ENCODE measurements at places on chromosomes 12 and 14.

GRCh38 chr12:66052988-66053615 is 77.4 kb downstream of the LLPH start:
- no peak for DNase-seq

- no peak for DNase-seq
Observed at GRCh38 chr12:21026302-21026701, 104.7 kb upstream of the SLCO1B1 start.

GRCh38 chr12:27535318-27535717 is 11.3 kb downstream of the PPFIBP1 start:
- DNase-seq, result no peak

- DNase-seq, result no peak
Observed at GRCh38 chr14:31777312-31777711, 216.1 kb downstream of the NUBPL start.

GRCh38 chr12:8033153-8034044 is 883 bp downstream of the FOXJ2 start:
- peak; percentile 67 for DNase-seq

GRCh38 chr14:93716002-93716745 is 72.1 kb downstream of the PRIMA1 start:
- no peak for DNase-seq

DNA sequence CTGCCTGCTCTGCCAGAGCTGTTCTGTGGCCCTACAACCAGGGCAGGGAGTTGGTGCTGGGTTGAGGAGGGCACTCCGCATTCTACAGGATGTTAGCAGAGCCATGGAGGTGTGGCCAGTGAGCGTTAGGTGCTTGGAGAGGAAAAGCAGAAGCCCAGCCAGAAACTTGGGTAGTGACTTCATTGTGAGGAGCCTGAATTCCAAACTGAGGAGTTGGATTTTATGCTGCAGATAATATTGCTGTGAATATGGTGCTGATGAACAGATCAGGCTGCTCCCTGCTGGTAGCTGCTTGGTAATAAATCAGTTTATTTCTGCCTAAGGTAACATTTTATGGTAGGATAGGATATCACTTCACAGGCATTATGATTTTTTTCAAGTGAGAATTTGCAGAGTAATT is 7.1 kb upstream of the CCDC175 start:
- no peak for DNase-seq

DNA sequence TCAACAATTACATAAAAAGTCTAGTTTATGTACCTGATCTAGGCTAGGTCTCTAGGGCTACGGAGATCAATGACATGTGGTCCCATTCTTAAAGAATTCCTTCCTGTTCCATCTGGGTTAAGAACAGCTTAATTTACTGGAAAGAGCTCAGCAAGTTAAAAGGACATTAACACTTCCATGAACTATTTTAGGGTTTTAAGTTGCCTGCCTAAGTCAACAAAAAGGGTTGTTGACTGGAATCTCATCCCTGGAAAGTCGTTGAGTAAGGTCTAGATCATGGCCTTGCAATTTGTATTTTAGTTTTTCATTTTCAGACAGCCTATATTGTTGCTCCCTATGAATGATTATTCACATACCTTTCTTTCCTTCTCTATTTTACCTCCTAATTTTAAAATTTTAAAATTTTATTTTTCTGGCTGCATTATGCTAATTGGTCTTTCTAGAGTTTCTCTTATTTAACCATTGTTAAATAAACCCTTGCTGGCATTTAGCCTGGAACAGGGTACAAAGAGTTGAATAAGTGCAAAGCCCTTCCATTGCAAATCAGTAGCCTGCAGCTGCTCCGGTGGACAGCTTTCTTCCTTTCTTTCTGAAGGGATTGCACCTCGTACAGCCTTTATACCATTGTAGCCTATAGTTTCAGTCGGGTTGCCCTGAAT is 66.3 kb downstream of the VRK1 start:
- DNase-seq, result no peak

DNA sequence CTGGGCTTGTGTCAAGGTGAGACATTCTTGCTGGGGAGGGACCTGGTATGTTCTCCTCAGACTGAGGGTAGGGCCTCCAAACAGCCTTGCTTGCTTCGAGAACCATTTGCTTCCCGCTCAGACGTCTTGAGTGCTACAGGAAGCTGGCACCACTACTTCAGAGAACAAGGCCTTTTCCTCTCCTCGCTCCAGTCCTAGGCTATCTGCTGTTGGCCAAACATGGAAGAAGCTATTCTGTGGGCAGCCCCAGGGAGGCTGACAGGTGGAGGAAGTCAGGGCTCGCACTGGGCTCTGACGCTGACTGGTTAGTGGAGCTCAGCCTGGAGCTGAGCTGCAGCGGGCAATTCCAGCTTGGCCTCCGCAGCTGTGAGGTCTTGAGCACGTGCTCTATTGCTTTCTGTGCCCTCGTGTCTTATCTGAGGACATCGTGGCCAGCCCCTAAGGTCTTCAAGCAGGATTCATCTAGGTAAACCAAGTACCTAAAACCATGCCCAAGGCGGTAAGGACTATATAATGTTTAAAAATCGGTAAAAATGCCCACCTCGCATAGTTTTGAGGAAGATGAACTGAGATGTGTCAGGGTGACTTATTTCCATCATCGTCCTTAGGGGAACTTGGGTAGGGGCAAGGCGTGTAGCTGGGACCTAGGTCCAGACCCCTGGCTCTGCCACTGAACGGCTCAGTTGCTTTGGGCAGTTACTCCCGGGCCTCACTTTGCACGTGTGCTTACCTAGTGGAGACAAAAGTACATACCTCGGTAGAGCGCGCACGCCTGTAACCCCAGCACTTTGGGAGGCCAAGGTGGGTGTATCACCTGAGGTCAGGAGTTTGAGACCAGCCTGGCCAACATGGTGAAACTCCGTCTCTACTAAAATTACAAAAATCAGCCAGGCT is 4.3 kb downstream of the GAPDH start:
- DNase-seq, result peak; percentile 67

- no peak for DNase-seq
Observed at GRCh38 chr14:83960832-83961512, 1569.0 kb upstream of the FLRT2 start.

- DNase-seq, result no peak
Observed at GRCh38 chr12:57430112-57430930, 522 bp downstream of the R3HDM2 start.

- DNase-seq, result peak; percentile 57
Observed at GRCh38 chr14:61478971-61479473, 157.6 kb downstream of the PRKCH start.

GRCh38 chr12:117046425-117046824 is 52.8 kb downstream of the TESC start:
- no peak for DNase-seq

DNA sequence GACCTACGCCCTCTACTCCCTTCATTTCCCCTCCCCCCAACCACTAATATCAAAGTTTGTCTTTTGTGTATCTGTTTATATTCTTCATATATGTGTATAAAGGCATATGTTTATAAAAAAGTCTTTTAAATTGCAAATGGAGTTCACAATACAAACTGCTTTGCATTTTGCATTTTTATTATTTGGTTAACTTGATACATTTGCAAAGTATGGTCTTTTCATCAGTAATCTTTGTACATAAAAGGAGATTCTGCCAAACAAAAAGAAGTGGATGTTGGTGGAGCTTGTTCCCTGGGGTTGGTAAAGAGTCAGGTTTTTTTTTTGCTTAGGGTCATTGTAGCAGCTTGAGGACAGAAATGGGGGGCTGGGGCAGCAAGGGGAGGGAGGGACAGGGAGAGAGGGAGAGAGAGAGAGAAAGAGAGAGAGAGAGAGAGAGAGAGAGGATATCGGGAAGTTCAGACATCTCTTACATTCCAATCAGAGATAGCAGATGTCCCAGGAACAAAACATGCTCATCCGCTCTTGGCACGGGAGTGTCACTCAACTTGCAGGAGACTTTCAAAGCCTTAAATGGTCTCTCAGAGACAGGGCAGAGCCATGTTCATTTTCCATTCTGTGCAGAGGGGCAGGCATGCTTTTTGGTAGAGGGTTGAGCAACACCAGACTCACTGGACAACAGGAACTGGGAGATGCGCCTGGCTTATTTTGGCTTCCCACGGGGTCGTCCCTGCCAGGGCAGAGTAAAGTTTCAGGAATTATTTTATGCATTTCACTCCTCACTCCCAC is 44.8 kb upstream of the TBX5 start:
- DNase-seq, result no peak

DNA sequence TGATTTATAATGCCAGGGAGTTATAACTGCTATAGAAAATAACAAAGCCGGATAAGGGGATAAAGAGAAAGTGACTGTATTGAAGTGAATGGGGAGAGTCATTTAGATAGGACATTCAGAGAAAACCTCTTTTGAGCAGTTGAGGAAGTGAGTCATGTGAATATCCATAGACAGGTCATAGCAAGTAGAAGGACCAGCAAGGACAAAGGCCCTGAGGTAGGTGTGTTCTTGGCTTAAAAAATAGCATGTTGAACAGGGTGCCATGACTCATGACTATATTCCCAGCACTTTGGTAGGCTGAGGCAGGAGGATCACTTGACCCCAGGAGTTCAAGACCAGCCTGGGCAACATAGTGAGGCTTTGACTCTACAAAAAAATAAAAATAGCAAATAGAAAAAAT is 51.5 kb upstream of the RAP1B start:
- no peak for DNase-seq

DNA sequence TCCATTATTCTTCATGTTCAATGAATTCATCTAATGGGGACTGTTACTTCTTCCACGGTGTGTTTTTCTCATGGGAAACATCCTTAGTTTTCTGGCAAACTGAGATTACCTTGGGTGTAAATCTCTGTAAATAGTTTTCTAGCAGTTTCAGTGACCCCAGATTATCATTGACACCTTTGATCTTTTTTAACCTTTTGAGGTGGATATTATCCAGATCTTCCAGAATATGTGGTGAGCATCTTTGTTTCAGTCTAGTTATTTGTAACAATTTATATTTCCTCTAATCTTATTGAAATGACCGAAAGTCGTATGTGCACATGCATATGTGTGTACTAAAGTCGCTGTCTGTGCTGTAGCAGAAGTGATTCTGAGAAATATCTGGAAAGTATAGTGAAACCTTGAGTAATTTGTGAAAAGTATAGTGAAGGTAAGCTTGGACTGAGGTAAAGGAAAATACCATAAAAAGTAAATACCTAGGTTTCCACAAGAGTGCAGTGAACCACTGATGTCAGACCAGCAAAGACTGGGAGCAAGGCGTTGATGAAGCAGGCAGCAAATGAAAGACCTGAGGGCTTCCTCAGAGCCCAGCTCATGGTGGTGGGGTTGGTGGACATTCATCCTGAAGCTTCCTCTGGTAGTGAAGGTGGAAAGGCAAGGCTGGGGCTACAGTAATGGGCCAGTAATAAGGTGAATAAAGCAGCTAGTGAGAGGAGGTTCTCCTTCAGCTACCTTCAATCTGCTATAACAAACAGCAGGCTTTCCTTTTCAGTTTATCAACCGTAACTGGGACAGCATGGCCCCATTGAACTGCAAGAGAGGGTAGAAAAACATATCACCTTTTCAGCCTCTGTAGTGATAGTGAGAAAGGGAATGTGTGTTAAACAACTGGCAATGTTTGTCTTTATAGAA is 480.2 kb upstream of the FBXO33 start:
- DNase-seq, result no peak

DNA sequence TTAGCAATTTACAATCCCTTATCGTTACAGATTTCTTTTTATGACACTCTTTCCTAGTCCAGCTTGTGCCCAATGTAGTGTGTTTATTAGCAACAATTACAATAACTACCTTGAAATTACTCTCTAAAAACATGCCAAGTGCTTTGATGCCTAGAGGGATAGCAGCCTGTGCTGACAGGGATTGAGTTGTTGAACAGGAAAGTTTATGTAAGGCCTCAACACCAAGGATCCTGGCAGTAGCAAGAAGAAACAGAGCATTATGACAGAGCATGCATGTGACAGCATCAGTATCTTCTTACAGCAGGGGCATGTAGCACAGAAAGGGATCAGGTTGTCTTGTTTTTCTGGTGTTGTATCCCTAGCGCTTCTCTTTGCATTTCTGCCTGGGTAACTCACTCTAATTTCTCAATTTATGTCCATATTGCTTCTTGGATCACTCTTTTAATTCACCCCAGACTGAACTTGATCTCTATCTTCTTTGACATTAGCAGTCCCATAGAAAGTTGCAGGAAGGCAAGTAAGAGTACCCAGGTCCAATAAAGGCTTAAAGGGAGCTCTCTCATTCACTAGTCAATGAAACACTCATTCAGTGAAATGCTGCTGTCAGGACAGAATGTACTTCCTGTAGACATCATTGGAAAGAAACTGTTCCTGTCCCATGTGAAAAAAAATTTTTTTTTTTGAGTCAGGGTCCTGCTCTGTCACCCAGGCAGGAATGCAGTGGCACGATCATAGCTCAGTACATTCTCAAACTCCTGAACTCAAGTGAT is 220.0 kb upstream of the GRIP1 start:
- DNase-seq, result no peak

- no peak for DNase-seq
Observed at GRCh38 chr14:106846218-106846617, 1319.8 kb downstream of the TMEM121 start.

DNA sequence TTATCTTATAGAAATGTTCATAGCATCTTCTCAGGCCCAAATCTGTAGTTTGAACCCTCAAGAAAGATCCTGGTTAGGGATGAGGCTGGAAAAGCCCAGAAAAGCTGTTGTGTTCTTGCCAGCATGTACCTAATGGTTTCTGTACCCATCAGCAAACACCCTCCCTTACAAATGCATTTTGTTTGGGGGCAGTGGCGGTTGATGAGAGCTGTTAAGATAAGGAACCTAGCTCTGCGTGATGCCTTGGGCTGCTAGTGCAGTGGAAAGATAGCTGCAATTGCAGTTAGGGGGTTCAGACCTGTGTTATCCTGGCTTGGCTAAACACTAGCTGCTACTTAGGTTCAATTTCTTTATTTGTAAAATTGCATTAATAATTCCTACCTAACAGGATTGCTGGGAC is 3.6 kb downstream of the TPH2 start:
- no peak for DNase-seq

GRCh38 chr12:12736759-12737676 is 19.9 kb downstream of the CDKN1B start:
- DNase-seq, result peak; percentile 48

DNA sequence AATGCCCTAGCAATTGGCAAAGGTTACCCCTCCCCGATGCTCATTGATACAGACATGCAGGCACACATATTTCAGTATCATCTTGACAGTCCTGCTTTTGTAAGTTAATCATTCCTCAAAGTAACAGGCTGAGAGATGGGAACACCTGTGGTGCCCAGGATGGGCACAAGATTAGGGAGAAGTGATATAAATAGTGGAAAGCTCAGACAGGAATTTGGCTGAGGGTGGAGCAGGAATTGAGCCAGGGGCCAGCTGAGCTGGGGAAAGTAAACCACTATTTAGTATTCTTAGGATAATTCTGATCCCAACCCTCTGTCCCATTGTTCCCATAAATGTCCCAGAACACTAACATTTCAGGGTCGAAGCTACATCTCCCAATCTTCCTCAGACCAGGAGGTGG is 38.3 kb downstream of the DAO start:
- DNase-seq, result no peak

DNA sequence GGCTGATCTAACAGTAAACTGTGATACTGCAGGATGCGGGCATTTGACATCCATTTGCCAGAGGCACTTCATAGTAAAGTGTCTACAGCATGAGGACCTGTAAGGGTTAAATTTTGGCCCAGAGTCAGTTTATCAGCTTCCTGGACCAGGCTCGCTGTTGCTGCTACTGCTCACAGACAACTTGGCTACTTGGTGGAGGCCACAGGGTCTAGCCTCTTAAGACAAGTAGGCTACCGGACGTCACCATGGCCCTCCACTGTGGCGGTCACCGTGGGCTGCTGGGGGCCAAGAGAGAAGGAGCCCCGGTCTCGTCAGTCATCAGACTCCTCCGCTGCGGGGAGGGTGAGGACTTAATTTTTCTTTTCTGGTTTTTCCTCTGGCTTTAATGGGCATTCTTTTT is 117.3 kb upstream of the PZP start:
- no peak for DNase-seq

- no peak for DNase-seq
Observed at GRCh38 chr14:41289025-41289424, 317.7 kb upstream of the LRFN5 start.
